ENCODE measurements at places on chromosomes 3 and 15.

- DNase-seq, result peak; percentile 81
These were observed 48.7 kb downstream of the COL8A1 start for GRCh38 chr3:99686955-99687612.

DNA sequence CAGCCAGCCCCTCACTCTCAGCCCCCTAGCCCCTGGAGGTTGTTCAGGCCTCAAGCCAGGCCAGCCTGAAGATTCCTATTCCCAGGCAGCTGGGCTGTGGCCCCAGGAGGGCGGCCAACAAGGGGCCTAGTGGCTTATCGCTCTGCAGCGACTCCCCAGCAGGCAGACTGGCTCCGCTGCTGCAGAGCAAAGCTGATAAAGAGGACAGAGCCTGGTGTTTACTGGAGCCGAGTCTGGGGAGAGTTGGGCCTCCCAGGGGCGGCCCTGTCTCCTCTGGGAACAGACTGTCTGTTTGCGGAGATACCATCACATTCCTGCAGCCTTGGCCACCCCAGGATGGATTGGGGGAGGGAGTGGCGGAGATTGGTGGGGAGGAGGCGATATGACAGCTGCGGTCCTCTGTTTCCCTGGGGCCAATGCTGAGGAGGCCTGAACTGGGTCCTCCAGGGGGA lies 22.4 kb upstream of the SMAD6 start:
- peak; percentile 34 for DNase-seq

DNA sequence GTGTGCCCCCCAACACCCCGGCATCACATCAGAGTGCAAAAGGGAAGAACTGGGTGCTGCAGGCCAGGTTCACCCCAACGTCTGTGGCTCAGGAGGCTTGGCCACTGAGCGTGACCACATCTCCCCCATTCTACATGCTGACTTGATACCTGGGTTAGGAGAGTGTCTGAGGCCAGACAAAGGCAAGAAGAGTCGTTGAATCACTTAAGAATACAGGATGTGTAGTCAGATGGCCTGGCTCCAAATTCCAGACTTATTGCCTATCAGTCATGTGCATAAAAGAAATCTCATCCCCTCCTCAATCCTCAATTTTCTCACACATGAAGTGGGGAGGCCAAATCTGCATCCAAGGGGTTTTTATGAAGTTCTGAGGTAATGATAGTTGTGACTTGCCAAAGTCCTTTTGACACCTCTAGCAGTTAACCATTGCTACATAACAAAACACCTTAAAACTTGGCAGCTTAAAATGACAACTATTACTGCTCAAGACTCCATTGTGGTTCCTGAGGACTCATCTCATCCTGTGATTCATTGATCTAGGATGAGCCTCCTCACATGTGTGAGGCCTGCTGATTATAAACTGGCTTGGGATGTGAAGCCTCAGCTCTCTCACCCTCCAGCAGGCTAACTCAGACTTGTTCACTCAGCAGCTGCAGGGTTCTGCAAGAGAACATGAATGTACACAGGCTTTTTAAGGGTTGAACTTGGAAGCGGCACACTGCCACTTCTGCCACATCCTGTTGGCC lies 138.8 kb upstream of the TLE3 start:
- no peak for DNase-seq

GRCh38 chr3:173529062-173529711 lies 131.6 kb downstream of the NLGN1 start:
- DNase-seq, result no peak

GRCh38 chr3:33732394-33732793 lies 14.3 kb upstream of the CLASP2 start:
- DNase-seq, result no peak

DNA sequence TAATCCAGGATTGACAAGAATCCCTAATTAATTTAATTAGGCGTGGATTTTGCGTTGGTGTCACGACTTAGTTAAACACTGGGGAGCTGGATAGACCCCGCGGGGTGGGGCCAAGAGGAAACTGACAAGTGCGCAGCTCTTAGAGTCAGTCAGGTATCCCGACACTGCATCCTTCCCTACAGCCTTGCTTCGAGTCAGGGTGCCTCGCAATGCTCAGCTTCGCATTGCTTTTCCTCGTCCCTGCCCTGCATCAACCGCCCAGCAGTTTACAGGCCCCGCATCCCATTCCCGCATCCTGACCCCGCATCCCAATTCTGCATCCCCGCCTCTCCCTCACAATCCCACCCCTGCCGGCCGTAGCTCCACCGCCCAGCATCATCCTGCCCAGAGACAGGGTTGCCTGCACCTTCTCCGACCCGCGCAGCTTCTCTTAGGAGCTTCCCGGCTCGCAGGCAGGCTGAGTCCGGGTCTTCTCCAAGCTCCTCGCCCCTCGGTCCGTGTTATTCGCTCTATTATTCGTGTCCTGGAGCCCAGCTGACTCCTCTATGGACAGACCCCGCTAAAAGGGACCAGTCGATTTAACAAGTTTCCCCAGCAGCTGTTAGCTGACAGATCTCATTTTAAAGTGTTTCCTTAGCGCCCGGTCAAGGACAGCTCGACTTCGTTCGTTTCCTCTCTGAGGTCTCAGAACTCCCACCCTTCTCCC lies 699 bp upstream of the SHOX2 start:
- DNase-seq, result peak; percentile 74

DNA sequence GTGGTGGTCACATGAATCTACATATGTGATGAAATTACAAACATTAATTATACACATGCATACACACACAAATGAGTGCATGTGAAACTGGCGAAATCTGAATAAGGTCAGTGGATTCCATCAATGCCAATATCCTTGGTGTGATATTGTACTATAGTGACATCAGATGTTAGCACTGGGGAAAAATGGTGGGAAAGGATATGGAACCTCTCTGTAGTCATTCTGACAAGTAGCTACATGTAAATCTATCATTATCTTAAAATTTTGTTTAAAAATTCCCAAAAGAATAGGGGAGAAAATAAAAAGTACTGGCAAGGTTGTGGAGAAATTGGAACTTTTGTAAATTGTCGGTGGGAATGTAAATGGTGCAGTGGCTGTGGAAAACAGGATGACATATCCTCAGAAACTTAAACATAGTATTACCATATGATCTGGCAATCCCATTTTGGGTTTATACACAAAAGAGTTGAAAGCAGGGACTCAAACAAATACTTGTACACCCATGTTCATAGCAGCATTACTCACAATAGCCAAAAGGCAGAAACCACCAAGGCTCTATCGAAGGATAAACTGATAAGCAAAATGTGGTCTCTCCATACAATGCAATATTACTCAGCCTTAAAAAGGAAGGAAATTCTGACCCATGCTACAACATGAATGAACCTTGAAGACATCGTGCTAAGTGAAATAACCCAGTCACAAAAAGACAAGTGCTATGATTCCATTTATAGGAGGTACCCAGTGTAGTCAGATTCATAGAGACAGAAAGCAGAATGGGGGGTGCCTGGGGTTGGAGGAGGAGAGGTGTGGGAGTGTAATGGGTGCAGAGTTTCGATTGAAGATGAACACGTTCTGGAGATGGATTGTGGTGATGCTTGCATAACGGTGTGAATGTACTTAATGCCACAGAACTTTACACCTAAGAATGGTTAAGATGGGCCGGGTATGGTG lies 25.3 kb upstream of the HRH1 start:
- no peak for DNase-seq

- no peak for DNase-seq
These were observed 320.3 kb upstream of the SATB1 start for GRCh38 chr3:18745472-18745871.

GRCh38 chr3:58349792-58350626 lies 17.3 kb downstream of the PXK start:
- no peak for DNase-seq

- peak; percentile 70 for DNase-seq
These were observed 3.6 kb upstream of the SMAD6 start for GRCh38 chr15:66698318-66698961.

DNA sequence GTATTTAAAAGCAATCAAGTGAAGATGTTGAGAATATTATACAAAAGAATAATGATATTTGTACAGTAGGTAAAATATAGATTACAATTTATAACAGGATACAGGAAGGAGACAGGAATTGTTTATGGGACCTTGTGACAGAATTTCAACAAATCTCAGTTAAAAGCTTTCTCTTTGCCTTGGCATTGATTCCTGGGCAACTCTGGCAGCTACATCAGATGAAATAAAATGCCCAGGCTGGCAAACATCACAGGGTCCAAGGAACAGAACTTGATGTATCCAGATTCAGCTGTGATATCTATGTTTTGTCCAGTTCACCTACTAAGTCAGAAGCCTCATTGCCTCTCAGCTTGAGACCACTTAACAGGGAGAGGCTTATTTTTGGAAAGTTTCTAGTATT lies 473.1 kb downstream of the MCTP2 start:
- DNase-seq, result no peak

Measured in glutamatergic neuron (in vitro differentiated cells).